ENCODE measurements at places on chromosomes 3 and 15. TPM values are rescaled to one million over a fixed set of nuclear protein-coding genes. Genes with fewer than 3 reads are reported as not detected.
A peak's percentile ranks its signal among the peaks of the same experiment; 100 is the strongest.

- DNase-seq = no peak
Measured at GRCh38 chr15:64892847-64893403, 18.8 kb upstream of the ANKDD1A start.

Gene STOML1
- total RNA-seq = 6.8 TPM

Gene GPR62
- total RNA-seq = not detected

Gene C3orf18
- 13.3 TPM for total RNA-seq

- DNase-seq = no peak
Measured at GRCh38 chr15:65805019-65805745, 13.1 kb upstream of the DENND4A start.

- DNase-seq = no peak
Measured at GRCh38 chr3:196949285-196949619, 6.9 kb upstream of the NCBP2 start.

GRCh38 chr3:535566-536416, 339.2 kb downstream of the CHL1 start:
- peak; percentile 10 for DNase-seq

DNA sequence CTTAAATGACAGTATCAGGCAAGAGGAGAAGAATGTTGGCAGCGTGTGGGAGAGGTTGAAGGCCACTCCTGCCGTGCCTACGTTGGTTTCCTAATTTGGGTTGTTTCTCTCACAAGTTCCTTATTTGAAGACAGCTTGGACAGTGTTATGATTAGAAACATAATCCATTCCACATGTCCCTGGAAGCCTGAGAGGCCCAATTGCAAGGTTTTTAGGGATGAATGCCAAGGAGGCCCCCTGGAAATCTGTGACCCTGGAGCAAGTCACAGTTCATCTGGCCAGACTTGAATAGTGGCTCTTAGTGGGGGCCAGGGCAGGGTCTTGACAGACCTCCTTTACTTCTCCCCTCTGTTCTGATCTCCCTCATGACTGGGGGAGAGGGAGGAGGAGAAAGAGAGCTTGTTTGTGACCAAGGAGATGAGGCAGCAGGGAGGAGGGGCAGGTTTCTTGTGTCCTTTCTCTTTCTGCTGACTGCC, 584.4 kb upstream of the TBL1XR1 start:
- DNase-seq = peak; percentile 80

DNA sequence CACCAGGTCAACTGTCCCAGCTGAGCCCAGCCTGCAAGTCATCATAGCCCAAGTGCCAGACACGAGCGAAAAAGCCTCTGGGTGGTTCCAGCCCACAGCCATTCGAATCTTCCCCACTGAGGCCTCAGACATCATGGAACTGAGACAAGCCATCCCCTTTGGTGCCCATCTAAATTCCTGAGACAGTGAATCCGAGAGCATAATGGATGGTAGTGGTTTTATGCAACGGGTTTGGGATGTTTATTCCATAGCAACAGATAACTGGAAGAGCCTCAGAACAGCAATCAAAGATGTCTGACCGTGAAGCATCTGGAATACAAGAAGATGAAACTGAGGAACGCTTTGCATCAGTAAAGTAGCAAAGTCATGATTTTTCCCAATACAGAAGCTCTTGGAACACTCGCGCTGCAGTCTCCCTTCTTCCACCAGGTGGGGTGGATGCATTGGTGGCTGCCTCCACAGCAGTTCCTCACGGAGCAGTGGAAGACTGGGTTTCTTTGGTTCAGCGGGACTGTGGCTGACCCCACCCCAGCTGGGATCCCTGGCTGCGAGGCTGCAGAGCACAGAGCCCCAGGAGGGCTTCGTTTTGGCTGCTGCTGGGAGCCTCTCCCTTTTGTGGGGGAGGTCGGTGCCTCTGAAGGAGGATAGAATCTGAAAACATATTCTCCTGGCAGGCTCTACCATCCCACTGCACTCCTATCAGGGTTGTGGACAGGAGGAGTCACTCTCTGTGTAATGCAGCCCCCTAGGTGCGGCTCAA, 26.4 kb upstream of the PDE8A start:
- DNase-seq = peak; percentile 80

- DNase-seq = no peak
Measured at GRCh38 chr15:65059931-65060596, 7.7 kb downstream of the RASL12 start.

GRCh38 chr3:13147344-13147743, 74.1 kb upstream of the IQSEC1 start:
- DNase-seq = no peak

DNA sequence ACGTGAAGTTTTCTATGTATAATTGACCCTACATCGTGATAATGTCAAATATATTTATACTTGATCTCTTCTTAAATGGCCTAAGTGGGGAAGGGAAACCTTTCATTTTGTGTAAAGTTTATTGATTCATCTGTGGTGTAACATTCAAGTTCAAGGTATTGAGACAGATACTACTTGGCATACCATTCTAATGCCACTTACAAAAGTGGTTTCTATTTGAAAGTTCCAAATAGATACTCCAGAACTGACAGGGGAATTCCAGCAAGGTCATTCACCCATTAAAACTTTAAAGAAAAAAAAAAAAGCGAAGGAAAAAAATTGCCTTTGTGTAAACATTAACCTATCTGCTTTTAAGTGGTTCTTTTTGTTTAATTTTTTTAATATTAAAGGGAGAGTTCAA, 45.3 kb upstream of the MAP3K13 start:
- peak; percentile 31 for DNase-seq

DNA sequence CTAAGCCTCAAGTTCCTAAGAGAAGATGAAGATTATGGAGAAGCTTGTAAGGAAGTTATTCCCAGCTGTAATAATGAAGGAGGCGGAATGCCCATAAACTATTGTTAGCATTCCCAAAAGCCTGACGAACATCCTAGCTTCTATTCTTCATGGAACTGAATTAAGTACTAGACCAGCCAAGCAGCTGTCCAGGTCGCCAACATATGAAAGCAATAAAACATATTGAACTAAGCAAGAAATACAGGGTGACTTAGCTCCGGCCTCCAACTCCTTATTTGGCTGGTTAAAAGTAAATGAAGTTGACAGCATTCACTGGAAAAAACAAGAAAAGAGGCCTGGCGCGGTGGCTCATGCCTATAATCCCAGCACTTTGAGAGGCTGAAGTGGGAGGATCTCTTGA, 174.0 kb upstream of the TPM1 start:
- peak; percentile 57 for DNase-seq

- no peak for DNase-seq
Measured at GRCh38 chr3:115187149-115187757, 40.2 kb upstream of the ZBTB20 start.

GRCh38 chr15:84764585-84764984, 16.2 kb downstream of the ZNF592 start:
- DNase-seq = no peak

DNA sequence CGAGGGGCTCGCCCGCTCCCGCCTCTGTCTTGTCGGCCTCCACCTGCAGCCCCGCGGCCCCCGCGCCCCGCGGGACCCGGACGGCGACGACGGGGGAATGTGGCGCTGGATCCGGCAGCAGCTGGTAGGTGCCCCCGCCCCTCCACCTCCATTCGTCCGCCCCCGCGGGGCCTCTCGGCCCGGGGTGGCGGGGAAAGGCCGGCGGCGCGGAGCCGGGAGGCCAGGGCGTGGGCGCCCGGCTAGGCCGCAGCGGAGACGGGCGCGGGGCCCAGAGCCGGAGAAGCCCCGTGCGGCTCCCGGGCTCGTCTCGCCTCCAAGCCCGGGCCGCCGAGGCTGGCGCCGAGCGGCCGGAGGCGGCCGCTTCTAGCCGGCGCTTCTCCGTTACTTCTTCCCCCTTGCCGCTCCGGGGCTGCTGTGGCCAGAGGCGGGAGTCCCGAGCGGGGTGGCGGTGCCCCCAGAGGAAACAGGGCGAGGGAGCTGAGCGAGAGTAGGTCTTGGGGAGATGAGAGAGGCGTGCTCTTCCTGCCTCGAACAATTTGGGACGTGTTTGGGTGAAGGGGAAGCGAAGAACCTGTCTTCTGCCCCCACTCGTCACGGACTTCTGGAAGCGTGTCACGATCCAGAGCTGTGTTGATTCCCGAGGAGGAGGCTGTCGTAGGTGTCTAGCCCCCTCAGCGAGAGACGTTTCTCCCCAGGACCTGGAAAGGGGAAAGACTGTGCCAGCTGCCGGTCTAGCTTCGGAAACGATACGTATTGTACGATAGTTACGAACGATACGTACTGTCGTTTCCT, 555 bp downstream of the ATP11B start:
- DNase-seq = peak; percentile 47

Gene SPINT1
- not detected for total RNA-seq

DNA sequence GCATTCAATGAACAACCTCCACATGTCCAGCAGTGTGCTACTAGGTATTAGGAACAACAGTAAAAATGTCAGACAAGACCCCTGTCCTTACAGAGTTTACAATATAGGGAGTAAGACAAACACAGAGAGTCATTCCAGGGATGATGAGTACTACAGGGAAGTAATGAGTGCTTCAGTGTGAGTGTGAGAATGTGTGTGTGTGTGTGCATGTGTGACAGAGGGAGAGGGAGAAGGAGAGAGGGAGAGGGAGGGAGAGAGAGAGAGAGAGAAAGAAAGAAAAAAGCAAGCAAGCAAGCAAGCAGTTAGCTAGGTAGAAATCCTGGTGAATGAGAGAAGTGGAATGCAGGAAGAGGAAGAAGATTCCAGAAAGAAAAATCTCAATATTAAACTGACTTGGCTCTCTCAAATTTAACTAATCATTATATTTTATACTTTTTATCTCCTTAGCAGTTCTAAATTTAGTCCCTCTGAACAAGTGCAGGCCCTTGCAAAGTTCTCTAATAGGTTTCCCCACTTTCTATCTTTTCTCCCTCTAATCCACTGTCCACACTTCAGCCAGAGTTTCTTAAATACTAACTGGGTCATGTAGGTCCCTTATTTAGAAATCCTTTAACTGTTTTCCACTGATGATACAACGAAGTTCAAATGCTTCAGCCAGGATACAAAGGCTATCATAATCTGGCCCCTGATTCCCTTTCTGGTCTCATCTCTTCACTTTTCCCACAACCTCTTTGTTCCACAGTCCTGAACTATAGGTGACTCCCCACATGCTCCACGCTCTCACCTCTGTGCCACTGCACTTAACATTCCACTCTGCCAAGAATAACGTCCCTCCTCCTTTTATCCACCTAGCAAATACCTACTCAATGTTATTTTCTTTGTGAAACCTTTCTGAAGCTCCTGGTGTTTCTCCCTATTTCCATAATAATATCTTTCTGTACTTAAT, 10.3 kb downstream of the DCBLD2 start:
- DNase-seq = no peak

GRCh38 chr3:188539631-188540194, 385.8 kb downstream of the LPP start:
- DNase-seq = peak; percentile 32

Gene STARD5
- 8.8 TPM for total RNA-seq

DNA sequence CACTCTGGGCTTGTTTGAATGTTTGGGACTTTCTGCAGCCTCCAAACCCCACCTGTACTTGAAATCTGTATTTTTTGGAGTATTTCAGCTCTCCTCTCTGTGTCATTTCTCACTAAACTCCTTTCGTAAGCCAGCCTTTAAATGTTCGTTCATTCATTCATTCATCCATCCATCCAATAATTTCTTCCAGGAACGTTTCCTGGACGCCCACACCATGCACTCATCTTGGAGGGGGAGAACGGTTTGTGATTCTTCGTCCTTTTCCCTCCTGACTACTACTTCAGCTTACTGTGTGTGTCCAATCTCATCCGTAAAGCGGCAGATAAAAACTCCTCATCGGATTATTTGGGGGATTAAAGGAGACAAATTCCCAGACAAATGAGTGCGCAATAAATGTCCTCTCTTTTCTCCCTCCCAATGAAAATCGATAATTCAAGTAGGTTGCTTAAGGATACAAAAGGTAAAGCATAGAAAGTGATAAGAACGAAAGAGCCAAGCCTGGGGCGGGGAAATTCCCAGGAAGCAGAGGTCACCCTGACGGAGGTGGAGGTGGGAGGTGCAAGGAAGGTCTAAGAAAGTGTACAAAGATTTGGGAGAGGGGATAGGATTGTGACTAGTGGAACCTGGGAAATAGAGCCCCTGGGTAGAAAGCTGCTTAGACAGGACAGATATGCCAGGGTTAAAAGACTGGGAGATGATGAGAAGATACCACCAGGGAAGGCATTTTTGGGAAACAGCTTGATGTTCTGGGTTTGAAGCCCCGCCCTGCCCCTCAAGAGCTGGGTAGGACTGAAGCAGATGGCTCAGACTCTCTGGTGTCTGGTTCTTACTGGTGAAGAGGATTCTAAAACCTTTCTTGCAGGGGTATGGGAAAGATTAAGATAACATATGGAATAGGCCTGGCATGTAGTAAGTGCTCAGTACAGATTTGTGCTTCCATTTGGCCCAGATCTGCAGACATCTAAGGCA, 896 bp upstream of the KLHL25 start:
- DNase-seq = no peak

- no peak for DNase-seq
Measured at GRCh38 chr15:62900071-62900802, 142.3 kb upstream of the TPM1 start.

- DNase-seq = no peak
Measured at GRCh38 chr3:105480768-105481167, 114.1 kb downstream of the ALCAM start.

GRCh38 chr3:140753865-140754754, 76.2 kb downstream of the TRIM42 start:
- no peak for DNase-seq

DNA sequence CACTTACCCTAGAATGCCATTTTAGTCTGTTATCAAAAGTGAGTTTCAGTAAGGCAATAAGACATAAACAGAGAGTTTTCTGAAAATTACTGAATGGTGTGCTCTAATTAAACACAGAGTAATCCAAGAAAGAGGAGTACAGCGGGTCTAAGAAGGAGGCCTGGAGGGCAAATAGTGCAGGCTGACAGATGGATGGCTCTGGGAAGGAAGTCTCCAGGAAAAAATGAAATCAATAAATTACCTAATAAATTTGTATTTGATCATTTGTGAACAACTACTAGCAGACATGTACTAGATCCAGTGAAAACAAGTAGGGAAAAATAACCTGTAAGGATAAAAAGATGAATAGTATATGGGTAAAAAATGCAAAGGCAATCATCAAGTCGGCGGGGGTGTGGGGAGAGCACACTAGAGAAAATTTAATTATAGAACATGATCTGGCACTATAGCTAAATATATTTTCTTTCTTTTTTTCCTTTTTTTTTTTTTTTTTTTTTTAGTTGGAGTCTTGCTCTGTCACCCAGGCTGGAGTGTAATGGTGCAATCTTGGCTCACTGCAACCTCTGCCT, 22.6 kb upstream of the GPD1L start:
- no peak for DNase-seq

DNA sequence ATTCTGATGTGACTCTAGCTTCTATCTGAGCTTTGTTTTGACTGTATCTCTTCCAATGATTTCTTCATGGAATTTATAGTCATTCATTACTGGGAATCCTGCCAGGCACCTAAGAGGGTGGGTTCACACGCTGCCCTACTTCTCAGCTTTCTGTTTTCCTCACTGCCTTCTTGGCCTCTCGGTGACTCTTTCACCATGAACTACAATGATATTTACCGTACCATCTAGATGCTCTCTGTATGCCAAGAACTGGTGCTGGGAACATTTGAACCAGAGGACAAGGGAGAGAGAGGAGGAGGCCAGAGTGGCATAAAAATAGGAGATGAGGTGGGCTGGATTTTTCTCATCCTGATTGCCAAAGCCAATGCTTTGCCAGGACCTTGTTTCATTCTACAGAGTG, 280.0 kb upstream of the P2RY1 start:
- peak; percentile 82 for DNase-seq

- DNase-seq = no peak
Measured at GRCh38 chr3:149891621-149892020, 78.6 kb downstream of the RNF13 start.

- no peak for DNase-seq
Measured at GRCh38 chr3:109098079-109098644, 19.8 kb downstream of the MORC1 start.

- no peak for DNase-seq
Measured at GRCh38 chr3:78249294-78249693, 1209.4 kb downstream of the ROBO2 start.

Gene FOXL2NB
- total RNA-seq = not detected
